Activated T-cell treated with anti-CD3 and anti-CD28 coated beads for 24 hours (primary cell): ENCODE measurements at places on chromosomes 13 and 19.
A peak's percentile ranks its signal among the peaks of the same experiment; 100 is the strongest.

DNA sequence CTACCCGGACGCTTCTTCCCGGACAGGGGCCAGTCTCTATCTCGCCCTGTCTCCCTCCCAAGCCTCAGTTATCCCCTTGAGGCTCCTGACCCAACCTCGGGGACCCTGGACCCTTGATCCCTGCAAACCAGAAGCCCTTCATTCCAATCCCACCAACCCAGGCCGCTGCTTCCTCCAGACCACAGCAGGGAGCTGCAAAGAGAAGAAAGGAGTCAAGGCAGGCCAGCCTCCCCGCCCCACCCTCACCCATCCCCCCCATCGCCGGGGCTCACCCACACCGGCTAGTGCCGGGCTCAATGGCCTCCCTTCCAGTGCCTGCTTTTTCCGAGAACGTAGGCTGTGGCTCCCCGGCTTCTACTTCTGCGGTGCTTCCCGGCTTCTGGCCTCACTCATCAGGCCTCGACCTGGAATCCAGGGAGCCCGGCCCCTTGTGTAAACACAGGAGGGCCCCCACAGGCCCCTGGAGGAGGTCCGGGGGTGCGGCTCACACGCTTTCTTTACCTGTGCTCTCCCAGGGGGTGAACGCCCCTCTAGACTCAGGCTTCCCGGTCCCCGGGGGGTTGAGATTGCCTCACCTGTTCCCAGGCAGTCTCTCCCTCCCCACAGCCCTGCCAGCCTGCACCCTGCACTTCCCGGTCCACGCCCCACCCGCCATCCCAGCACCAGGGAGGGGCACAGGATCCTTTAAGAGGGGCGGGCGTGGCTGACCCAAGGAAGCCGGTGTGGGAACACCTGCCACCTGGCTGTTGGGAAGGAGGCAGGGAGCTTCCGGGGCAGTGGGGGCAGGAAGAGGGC lies at the start of gene FAM83E:
Gene FAM83E, minus strand, starts transcription at position 641 of the 795 bp plus-strand sequence. CDS start 1,704 bp downstream, outside the sequence.
- DNase-seq = no peak

GRCh38 chr13:49625392-49626079 lies 2.8 kb upstream of the ARL11 start:
- no peak for DNase-seq

- no peak for DNase-seq
Observed at GRCh38 chr13:75738841-75739240, 102.7 kb downstream of the LMO7 start.

GRCh38 chr19:53808710-53809125 lies 15.4 kb downstream of the NLRP12 start:
- no peak for DNase-seq

DNA sequence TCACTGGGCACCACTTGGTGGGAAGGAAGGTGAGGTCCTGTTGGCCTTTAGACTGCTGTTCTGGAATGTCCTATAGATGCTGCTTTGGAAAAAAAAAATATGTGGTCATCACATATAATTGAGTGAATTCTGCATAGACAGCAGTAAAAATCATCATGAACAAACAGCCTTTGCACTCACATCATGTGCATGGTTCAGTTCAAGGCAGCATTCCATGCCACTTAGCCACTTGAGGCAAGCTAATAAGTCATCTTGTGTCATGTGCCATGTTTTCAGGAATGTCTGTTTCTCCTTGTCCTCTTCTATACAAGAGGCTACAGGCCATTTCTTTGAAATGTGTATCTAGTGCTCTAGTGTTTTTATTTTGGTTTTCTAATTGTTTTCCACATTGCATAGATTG lies 43.9 kb upstream of the TSC22D1 start:
- DNase-seq = no peak

GRCh38 chr13:113398963-113399754 lies 35.2 kb upstream of the GRTP1 start:
- DNase-seq = no peak

DNA sequence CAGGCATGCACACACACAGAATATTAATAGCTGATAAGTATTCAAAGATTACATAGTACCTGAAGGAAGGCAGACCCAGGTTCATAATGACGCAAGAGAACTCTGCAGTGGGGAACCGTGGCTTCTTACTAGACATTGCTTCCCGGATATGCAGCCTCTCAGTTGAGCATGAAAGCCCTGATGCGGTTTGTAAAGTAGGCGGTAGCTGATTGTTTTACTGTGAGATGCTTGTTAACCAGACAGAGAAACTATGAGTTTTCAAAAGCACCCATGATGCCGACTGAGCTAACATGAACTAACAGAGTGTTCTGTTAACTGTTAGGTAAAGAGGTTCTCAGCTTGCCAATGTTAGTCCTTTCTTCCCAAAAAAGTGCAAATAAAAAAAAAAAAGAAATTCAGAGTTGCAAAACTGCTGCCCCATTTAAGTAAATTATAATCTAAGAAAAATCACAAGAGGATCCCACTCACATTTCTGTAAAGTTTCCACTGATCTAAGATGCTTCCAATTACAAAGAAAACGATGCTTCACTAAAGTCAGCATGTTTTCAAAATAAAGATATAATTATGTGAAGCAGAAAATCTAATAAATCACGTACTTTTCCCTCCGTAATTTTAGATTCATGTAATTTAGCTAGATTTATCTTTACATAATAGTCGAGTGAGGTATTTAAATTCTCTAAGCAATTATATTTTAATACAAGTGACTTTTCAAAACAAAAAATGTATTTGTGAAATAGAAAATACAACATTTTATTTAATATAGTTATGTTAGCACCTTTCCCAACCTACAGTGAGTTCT lies 2.2 kb downstream of the FLT1 start:
- peak; percentile 23 for DNase-seq

DNA sequence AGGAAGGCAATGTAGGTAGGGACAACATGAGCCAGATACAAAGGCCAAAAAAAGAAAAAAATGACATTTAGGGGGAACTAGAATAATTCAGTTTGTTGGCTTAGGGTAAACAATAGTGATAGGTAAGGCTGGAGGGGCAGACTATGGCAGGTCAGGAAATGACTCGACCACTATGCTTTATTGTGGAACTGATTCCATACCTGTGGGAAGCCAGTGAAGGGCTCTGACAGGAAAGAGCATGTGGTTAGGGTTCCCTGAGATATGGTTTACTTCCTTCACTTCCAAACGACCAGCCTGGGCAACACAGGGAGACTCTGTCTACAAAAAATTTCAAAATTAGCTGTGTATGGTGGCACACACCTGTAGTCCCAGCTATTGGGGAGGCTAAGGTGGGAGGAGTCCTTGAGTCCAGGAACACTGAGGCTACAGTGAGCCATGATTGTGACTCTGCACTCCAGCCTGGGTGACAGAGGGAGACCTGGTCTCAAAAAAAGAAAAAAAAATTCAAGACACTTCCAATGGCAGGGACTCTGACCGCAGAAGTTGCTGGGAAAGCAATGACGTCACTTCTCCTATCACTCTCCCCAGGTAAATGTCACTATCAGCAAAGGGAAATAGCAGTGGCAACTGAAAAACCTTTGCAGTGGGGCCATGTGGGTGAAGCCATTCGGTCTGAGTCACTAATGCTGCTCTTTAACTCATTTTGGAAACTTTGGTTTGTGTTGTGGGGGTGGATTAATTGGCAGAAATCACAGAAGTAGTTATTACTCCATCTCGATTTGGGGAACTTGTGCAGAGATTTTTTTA lies 192.8 kb upstream of the TSC22D1 start:
- DNase-seq = peak; percentile 23

- DNase-seq = no peak
Observed at GRCh38 chr19:46296202-46296480, 701 bp upstream of the HIF3A start.

GRCh38 chr13:34230271-34230670 lies 412.3 kb downstream of the RFC3 start:
- no peak for DNase-seq

GRCh38 chr19:56155124-56155687 lies 14.1 kb downstream of the ZNF444 start:
- no peak for DNase-seq
